MCF 10A (cell line): ENCODE measurements at places on chromosomes 7 and 10.

DNA sequence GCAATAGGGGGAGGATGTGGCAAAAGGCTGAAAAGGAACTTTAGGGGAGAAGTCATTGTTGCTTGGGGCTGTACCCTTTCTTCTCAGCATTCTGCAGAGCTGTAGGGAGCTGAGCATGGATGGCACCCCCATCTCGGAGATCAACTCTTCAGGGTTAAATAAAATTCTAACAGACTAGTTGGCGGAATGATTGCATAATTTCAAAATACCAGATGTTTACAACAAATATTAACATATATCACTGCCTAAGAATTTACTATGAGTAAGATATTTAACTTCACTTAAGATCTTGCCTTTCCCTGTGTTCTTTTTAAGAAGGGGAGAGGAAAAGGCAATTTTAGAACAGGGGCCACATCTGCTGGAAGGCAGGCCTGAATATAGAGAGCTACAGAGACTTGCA is 509 bp upstream of the OR2F1 start:
- DNase-seq = no peak

GRCh38 chr7:100719523-100720278 is 567 bp upstream of the EPO start:
- peak; percentile 27 for DNase-seq

DNA sequence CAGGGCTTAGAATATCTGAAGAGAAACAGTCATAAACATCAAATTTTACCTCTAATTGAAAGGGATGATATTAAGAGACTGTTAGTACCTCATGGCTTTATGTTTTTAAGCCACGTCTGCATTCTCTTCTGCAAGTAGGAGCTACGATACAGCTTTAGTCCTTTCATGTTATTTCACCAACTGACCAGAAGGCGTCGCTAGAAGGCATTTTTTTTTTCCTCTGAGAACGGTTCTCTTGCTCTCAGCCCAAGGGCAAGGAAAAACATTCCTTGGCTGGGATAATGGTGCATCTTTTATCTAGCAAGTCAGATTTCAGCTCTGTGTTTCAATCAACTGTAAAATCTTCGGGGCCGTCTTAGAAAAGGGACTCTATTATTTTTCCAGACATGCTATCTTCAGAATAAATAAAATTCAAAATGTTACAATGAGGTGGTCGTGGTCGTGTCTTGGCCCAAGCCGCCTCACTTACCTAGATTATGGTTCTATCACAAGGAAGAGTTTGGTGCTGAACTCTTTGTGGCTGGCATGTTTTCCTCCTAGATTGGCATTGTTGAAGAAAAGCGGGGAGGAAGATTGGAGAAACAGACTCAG is 41.6 kb upstream of the LYZL2 start:
- DNase-seq = peak; percentile 84

GRCh38 chr7:27412164-27412563 is 169.6 kb downstream of the EVX1 start:
- DNase-seq = no peak

DNA sequence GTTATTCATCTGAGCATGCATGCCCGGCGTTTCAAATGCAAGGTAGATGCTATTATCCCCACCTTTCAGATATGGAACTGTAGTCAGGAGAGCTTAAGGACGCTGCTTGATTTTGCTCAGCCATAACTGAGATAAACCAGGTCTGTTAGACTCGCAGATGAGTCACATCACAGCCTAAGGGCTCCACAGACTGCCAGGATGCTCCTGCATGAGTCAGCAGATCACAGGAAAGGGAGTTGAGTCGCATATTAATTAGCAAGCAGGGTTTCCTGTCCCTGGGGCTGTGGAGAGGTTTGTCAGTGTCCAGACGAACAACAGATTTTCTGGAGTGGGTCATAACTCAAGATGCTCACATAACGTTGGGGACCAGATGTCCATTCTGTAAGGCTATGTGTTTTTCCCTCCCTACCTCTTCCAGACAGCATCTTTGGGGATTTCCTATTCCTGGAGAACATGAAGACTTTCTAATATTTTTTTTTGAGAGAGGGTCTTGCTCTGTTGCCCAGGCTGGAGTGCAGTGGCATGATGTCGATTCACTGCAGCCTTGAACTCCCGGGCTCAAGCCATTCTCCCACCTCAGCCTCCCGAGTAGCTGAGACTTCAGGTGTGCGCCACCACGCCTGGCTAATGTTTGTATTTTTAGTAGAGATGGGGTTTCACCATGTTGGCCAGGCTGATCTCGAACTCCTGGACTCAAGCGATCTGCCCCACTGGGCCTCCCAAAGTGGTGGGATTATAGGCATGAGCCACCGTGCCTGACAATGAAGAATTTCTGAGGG is 36.7 kb downstream of the PFKFB3 start:
- peak; percentile 99 for DNase-seq

GRCh38 chr7:87797395-87797794 is 78.8 kb downstream of the SLC25A40 start:
- DNase-seq = no peak

DNA sequence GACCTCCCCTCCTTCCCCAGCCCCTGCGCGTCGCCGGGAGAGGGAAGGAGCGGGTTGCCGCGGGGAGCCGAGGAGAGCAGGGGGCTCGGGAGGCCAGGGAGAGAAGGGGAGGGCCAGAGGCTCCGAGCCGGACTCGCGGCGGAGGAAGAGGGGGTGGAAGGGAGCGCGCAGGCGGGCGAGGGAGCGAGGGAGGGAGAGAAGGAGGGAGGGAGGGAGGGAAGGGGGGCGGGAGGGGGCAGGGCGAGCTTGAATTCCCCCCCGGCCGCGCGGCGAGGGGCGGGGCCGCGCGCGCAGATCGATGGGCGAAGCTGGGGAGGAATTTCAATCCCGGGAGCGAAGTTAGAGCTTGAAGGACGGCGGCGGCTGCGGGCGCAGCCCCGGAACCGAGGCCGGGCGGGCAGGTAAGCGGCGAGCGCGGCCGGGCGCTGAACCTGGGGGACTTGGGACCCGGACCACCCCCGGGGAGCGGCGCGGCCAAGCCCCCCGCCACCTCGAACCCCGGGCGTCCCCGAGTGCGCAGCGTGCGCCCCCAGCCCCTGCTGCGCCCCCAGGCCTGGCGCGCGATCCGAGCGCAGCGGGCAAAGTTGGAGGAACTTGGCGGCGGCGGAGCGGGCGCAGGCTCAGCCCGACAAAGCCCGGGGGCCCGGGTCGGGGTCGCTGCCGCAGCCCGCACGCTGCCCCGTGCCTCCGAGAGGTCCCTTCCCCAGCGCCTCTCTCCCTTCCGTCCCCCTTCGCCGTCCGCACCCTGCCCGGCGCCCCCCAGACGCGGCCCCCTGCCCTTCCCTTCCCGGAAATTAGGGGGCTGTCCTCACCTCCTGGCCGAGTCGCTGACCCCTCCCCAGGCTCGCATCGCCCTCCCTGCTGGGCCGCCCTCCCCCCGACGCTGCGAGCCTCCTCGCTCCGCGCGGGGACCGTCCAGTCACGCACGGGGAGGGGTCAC is at the start of gene ELFN1:
Gene ELFN1, plus strand, starts transcription at position 324 of the 940 bp plus-strand sequence. CDS start 74,320 bp downstream, outside the sequence.
- DNase-seq = no peak

DNA sequence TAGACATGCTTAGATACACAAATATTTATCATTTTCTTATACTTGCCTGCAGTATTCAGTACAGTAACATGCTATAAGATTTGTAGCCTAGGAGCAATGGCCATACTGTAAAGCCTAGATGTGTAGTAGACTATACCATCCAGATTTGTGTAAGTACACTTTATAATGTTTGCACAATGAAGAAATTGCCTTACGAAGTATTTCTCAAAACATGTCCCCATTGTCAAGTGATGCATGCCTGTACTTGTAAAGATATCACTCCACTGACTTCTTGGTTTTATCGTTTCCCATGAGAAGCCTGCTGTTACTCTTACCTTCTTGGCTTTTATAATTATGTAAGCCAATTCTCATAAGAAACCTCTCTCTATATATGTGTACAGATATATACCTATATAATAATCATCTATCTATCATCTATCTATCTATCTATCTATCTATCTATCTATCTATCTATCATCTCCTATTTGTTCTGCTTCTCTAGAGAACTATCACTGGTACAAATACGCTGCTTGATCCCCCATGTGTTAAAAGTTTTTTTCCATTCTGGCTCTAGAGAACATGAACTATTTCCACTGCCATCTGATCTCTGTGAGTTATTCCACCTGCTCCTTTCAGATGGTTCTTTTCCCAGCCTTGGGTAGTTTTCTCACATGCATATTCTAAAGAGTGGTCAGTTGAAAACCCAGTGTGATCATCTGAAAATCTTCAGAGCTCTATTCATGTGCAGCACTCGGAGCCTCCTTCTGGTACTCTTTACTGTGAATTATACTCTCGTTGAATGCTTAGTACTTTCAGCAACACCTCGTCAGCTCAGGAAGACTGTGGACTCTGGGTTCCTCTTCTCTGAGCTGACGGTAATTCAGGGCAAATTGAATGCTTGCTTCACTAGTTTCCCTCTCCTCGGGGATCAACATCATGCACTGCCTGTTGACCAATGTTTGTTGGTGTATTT is 14.5 kb upstream of the VCL start:
- DNase-seq = no peak

- DNase-seq = peak; percentile 48
Observed at GRCh38 chr10:35606430-35606829, 1.3 kb downstream of the GJD4 start.

DNA sequence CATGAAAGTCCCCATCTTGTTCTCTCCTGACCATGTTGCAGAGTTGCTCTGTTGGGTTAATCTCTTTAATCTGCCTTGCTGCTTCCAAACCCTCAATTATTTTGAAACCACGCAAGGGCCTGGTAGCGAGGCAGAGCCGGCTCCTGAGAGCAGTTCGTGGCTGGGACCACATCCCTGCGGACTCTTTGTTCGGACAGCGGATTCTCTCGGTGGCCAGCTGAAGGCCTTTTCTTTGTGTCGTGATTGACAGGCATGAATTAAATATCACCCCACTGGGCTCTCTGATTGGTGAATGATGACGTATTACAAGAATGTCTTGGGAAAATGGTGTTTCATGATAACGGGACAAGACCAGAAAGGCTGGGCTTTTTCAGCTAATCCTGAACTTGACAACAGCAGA is 66.9 kb upstream of the ARHGAP21 start:
- DNase-seq = no peak
